ENCODE measurements at places on chromosomes 4 and X. TPM values are rescaled to one million over a fixed set of nuclear protein-coding genes. Genes with fewer than 3 reads are reported as not detected.

- peak; percentile 74 for DNase-seq
Observed at GRCh38 chr4:18689308-18690115, 668.0 kb upstream of the LCORL start.

DNA sequence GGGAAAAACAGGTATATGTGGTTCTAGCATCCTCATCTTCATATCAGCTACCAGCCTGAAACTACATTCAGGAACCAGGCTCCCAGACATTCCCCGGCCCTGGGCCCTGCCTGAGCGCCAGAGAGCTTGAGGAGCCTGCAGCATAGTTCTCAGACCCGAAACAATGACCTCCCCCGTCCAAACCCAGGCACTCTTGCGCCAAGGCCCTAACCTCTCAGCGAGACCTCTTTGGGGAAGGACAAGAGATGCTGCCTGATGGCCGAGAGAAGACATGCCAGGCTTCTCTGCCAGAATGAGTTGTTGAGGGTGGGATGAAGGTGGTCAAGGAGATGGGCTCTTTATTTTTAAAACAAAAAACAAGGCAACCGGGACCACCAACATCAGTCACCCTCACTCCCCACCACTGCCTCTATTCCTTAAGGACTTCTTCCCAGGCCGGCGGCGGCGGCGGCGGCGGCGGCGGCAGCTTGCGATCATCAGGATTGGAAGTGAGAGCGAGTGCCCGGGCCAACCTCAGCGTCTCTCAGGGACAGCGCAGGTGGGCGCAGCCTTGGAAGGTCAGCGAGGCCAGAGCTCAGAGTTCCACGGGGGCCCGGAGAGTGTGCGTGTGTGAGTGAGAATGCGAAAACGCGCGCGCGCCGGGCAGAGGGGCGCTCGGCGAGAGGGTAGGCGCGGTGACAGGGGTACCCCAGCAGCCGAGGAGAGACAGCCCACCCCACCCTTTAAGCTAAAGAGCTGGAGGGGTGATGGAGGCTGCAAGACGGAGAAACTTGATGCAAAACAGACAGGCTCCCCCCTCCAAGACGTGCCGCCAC is 601 bp downstream of the INPP4B start:
- peak; percentile 62 for DNase-seq

GRCh38 chr4:183624548-183624947 is 34.4 kb downstream of the RWDD4 start:
- no peak for DNase-seq

GRCh38 chrX:55340896-55341433 is 76.2 kb upstream of the PAGE3 start:
- DNase-seq, result no peak

DNA sequence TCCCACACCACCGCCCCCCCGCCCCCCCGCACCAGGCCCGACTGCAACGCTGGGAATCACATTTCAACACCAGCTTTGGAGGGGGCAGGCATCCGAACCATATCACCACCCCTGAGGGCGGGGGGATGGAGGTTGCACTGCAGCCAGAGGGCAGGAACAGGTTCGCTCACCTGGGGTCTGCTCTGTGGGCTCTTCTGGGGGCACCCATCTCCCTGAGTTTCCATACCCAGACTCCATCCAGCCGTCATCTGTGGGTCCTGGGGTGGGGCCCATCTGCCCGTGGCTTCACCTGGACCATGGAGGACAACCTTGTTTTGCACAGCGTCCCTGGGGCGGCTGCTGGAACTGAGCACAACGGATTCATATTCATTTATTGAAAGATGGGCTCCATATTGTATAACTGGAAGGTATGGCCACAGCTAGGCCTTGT is 6.9 kb downstream of the PSAPL1 start:
- peak; percentile 29 for DNase-seq

- no peak for DNase-seq
Observed at GRCh38 chr4:914531-914930, 17.6 kb downstream of the GAK start.

DNA sequence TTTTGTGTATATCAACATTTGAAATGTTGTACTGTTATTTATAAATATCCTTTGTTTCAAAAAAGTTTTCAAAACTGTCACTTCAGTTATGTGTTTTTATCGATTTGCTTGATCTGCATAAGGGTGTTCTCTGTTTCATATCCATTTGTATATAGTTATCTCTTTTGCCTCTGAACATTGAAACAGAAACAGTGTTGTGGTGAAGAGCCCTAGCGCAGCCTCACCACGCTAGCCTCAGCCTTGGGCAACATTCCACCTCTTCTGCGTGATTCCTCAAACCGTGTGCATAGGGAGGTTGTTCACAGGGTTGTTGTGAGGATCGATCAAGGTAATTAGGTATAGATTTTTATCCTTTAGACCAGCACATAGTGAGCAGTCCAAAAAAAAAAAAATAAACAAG is 287.0 kb upstream of the GALNT7 start:
- DNase-seq, result no peak

DNA sequence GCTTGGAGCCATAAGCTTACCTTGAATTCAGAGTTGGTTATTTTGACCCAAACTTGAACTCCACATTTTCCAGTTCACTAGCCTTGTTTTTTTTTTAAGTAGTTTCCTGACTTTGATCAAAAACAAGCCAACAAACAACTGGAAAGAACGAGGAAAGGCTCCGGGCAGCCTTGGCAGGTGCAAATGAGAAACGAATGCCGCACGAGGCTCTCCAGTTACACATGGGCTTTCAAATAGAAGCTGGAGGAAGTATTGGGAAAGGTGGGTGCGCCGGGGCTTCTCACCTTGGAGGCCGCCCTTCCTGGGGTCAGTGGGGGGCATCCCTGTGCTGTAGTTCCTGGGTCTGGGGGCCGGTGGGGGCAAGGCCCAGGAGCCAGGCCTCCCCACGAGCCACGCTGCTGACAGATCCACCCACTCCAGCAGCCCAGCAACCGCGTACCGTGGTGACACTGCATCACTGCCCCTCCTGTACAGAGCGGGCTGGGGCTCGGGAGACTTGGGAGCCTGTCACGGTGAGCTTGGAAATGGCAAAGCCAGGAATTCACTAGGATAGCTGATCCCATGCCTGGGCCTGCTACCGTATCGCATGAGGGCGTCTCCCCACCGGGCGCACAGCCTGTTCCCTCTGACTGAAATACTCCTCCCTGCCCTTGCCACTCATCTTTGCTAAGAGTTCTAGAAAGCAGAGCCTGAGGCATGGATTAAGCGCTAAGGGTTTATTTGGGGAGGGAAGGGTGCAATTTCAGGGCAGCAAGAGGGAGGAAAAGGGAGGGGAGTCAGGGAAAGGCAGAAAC is 50.9 kb upstream of the ADRA2C start:
- no peak for DNase-seq

- no peak for DNase-seq
Observed at GRCh38 chr4:118762730-118763477, 73.0 kb downstream of the SEC24D start.

NEUROG2 gene
- total RNA-seq, result not detected

PPP4R3C gene
- total RNA-seq, result not detected

GLRA3 gene
- 0.14 TPM for total RNA-seq
